ENCODE measurements at places on chromosomes 12 and 14. TPM values are rescaled to one million over a fixed set of nuclear protein-coding genes. Genes with fewer than 3 reads are reported as not detected.

- peak; percentile 44 for DNase-seq
These were observed 62.8 kb downstream of the HRK start for GRCh38 chr12:116818341-116818856.

DNA sequence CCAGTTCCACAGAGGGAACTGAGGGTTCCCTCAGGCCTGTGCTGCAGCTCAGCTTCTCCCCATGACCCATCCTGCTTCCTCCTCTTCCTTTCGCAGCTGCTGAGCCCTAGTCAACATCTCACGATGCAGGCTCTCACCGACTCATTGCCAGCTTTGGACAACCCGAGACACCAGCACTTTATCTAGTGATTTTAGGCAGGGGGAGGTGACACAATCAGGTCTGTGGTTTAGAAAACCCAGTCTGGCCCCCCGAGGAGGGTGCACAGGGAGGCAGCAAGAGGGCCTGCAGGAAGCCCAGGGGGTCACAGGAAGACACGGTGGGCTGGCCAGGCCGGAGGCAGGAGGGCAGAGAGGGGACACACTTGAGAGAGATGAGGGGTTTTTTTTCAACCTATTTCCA lies 35.4 kb downstream of the DIO3 start:
- DNase-seq: no peak

- no peak for DNase-seq
These were observed 933.8 kb downstream of the TMEM121 start for GRCh38 chr14:106459971-106460730.

DNA sequence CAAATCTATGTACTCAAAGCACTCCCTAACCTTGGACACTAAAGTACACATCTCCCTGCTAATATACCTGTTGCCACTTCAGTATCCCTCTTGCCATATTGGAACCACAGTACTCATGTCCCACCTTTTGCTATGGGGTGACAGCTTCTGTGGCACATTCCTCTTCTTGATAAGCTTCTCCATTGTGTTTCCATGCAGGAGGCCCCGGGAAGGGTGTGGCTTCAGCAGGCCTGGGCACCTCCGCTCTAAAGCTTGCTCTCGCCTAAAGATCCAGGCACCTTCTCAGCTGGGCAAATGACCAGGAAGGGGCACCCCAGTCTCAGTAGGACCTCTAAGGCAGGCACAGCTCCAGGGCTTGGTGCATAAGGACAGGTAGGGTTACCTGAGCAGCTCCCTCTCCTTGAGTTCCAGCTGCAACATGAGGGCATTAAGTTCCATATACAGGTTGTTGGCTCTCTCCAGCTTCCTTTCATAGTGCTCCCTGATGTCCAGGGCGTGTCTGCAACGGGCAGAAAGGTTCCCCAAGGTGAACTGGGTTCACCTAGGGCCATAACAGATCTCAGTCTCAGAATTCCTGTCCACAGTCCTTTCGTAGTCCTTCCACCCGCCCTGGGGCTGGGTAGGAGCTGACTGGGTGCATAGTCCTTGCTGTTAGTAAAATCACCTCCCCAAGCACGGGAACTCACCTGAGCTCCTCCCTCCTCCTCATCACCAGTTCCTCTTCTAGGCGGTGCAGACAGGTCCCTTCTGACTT lies 15.9 kb downstream of the MAP3K12 start:
- DNase-seq: no peak

DNA sequence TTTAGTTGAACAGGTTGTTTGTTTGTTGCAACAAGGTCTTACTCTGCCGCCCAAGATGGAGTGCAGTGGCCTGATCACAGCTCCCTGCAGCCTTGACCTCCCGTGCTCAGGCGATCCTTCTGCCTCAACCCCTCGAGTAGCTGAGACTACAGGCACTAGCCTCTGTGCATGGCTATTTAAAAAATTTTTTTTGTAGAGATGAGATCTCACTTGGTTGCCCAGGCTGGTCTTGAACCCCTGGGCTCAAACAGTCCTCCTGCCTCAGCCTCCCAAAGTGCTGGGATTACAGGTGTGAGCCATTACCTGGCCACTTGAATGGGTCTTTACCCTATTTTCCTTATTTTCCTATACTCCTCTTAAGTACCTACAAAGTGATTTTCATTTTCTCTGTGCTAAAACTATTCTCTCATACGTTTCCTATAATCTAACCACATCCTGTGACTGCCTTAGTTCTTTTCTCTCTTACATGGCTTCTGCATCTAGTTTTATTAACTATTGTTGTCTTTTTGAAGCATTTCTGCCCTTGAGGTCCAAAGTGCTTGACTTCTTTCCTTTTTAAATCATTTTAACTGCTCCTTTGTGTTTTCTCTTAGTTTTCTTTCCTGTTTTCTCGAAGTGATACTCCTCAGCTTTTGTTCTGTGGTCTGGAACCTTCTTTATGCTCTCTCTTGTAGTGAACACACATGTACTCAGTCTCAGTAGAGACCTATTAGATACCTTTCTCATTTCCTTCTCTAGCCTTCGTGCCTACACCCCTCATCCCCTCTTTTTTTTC lies 14.1 kb downstream of the GPX2 start:
- DNase-seq: no peak

DNA sequence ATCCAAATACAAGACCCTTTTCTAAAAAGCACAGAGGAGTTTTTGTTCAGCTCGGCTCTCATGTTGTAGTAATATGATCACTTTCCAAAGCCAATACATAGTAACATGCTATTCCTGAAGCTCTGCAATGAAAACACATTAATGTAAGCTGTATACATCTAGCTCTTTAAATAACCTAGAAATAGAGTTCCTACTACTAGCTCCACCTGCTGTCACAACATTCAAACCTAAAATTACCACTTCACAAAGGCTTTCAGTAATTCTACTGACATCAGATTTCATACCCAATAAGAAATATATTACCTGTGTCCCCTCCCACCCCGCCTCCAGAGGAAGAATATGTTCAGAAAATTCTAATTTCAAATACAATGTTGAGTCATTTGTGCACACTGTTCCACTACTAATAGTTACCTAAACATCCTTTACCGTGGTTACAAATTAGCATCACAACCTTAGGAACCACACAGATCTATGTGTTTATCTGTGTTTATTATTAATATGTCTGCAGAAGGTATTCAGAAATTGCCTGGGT lies 17.8 kb downstream of the EFCAB11 start:
- no peak for DNase-seq

DNA sequence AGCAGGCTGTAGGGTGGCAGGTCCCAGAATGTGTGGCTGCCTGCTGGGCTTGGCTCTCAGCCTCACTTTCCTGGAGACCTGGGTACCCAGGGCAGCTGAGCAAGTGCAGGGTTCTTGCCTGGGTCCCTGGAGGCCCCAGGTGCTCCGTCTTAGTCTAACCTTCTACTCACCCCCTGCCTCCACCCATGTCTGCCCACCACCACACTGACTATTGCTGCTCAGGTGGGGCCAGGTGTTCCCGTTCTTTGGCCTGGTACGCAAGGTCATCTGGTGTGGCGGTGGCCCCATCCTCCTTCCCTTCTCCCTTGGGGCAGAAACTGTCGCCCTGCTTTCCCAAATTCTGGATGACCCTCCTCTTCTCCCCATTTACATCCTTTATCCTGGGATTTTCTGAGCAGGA lies 319.9 kb downstream of the TMEM121 start:
- DNase-seq: no peak

- DNase-seq: peak; percentile 43
These were observed 142.8 kb upstream of the TMCC3 start for GRCh38 chr12:94793191-94793595.

DNA sequence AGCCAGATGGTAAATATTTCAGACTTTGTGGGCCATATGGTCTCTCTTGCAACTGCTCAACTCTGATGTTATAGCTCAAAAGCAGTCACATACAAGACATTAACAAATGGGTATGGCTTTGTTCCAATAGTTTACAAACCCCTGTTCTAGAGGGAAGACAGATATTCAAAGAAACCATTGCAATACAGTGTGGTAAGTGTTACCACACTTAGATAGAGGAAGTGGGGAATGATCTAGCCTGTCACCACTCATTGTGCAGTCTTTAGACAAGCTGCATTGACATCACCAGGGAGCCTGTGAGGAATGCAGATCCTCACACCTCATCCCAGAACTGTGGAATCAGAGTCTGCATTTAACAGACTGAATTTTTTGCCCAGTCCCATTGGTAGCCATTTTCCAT lies 80.0 kb upstream of the RGS6 start:
- DNase-seq: no peak

- no peak for DNase-seq
These were observed 716.3 kb upstream of the MDGA2 start for GRCh38 chr14:48391661-48392060.

Gene SERPINA12
- polyA plus RNA-seq: not detected

Gene GXYLT1
- 9.1 TPM for polyA plus RNA-seq

Gene SERPINA1
- polyA plus RNA-seq: 1.9 TPM

Gene TAS2R19
- polyA plus RNA-seq: 0.45 TPM

Gene FGF6
- polyA plus RNA-seq: not detected

Measured in ovary (tissue), 10 donors.